ENCODE measurements at places on chromosomes 6 and 20. TPM values are rescaled to one million over a fixed set of nuclear protein-coding genes. Genes with fewer than 3 reads are reported as not detected.

The CGA gene
- not detected for total RNA-seq

The POLR1H gene
- 9.6 TPM for total RNA-seq

The SLC25A27 gene
- total RNA-seq, result 46.3 TPM

The SLC22A7 gene
- not detected for total RNA-seq

GRCh38 chr6:134732763-134733162 is 217.1 kb downstream of the ALDH8A1 start:
- no peak overlapping the region for H3K27ac ChIP-seq
- H3K4me3 ChIP-seq, result no peak overlapping the region
- no peaks in the 10 kb centered on the region for H3K36me3 ChIP-seq
- DNase-seq, result no peak

DNA sequence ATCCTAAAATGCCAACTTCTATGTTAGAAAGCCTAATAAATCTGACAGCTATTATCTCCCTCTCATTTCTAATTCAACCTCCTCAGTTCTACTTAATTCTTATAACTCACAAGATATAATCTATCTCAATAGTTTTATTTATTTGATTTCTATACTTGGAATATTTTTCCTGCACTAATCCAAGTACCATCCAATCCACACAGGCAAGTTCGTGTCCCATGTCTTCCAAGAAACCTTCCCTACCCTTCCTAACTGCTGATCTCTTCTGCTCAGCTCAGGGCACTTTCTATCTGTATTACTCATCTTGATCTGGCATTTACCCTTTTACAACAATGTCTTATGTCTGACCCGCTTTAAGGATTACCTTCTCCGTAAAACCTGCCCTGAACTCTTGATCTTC is 18.2 kb downstream of the NCOA5 start:
- H3K27me3 ChIP-seq, result no peaks in the 10 kb centered on the region
- no peak for DNase-seq
- H3K4me1 ChIP-seq, result peaks cover under 1% of the 10 kb centered on the region
- H3K27ac ChIP-seq, result no peak overlapping the region
- H3K4me3 ChIP-seq, result no peak overlapping the region

- no peaks in the 10 kb centered on the region for H3K36me3 ChIP-seq
- no peak for DNase-seq
- no peaks in the 10 kb centered on the region for H3K4me1 ChIP-seq
- H3K27ac ChIP-seq, result no peak overlapping the region
Measured at GRCh38 chr6:22017766-22018165, 279.1 kb downstream of the PRL start.

DNA sequence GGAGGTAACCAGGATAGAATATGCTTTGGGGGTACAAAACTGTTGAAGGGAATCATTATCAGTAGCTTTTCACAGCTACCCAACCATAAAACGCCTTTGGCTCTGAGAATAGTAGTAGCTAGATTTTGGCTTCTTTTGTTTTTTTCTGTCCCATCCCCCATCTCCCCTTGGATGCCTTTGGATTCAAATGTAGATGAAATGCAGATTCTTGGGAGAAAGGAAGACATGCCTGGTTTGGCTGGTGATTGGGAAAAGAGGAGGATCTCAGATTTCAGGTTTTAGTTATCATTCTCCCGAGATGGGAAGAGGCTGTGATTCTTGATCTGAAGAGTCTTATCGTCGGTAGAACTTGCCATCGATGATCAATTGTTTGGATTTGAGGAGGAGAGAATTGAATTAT is 3.5 kb upstream of the CDYL start:
- no peak overlapping the region for H3K4me3 ChIP-seq
- no peaks in the 10 kb centered on the region for H3K27me3 ChIP-seq
- no peak overlapping the region for H3K27ac ChIP-seq
- no peak for DNase-seq
- no peaks in the 10 kb centered on the region for H3K36me3 ChIP-seq

DNA sequence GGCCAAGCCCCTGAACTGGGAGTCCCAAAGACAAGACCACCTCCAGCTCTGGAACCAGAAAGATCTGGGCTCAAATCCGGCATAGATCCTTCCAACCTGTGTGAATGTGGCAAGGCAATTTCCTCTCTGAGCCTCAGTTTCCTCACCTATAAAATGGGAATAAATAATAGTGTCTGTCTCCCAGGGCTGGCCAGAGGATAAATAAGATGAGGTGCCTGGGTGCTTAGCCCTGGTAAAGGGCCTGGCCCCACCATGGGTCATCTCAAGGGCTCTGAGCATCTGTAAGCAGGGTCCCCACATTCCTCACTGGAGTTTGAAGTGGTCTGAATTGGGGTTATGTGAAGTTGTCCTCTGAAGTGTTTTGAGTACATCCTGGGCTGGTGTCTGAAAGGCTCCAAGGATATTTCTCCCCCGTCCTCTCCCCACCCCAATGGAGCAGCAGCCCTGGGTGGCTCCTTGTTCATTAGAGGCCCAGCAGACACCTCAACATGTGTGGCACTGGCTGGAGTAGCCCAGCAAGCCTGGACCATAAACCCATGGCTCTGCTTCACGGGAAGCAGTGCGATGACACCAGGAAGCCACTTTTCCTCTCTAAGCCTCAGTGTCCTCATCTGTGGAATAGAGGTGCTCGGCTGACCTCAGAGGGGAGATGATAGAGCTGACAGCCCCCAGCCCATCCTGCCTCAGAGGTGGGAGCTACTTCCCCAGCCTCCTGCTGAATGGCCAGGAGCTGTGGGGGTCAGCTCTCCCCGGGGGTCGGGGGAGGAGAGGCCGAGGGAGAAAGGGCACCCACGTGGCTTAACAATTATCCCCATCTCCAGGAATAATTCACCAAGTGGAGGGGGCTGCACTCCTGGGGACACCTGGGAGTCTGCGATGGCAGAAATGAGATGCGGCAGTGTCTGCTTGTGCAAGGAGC is 48.0 kb downstream of the HNF4A start:
- no peaks in the 10 kb centered on the region for H3K36me3 ChIP-seq
- H3K27me3 ChIP-seq, result no peaks in the 10 kb centered on the region
- no peaks in the 10 kb centered on the region for H3K4me1 ChIP-seq
- no peak for DNase-seq

DNA sequence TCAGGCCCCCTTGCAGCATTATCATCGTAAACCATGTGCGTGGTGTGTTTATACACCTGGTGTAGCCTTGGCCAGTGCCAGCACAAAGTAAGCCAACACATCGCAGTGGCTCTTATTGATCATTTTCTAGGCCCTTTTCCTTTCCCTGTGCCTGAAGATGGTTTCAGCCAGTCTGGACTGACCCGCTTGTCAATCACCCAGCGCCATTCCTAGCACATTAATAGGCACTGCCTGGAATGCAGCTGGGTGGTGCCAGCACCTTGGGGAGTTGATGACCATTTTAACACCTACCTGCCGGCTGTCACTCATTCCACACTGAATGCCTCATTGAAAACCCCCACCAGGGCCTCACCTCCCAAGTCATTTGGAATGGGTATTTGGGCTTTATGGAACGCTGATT is 4.9 kb upstream of the UQCC2 start:
- H3K4me3 ChIP-seq, result no peak overlapping the region
- peaks cover 47% of the 10 kb centered on the region for H3K4me1 ChIP-seq
- H3K36me3 ChIP-seq, result no peaks in the 10 kb centered on the region
- DNase-seq, result no peak
- no peaks in the 10 kb centered on the region for H3K27me3 ChIP-seq
